ENCODE measurements at places on chromosomes 5 and 9. TPM values are rescaled to one million over a fixed set of nuclear protein-coding genes. Genes with fewer than 3 reads are reported as not detected.

CDC25C gene
- not detected for total RNA-seq

TIFAB gene
- 0.22 TPM for total RNA-seq

GPRIN1 gene
- 0.53 TPM for total RNA-seq

S1PR3 gene
- 16.9 TPM for total RNA-seq

RPS14 gene
- total RNA-seq, result 1,412 TPM

FGF1 gene
- total RNA-seq, result 316 TPM

BARHL1 gene
- total RNA-seq, result not detected

FREM1 gene
- total RNA-seq, result 8.3 TPM

GRM6 gene
- not detected for total RNA-seq

SAPCD2 gene
- 0.36 TPM for total RNA-seq

DRD1 gene
- total RNA-seq, result 0.89 TPM

TRMO gene
- 15.6 TPM for total RNA-seq

Measured in sciatic nerve (tissue), 2 donors.